Fibroblast of the aortic adventitia (primary cell): ENCODE measurements at places on chromosomes 1 and 21. TPM values are rescaled to one million over a fixed set of nuclear protein-coding genes. Genes with fewer than 3 reads are reported as not detected.

DNA sequence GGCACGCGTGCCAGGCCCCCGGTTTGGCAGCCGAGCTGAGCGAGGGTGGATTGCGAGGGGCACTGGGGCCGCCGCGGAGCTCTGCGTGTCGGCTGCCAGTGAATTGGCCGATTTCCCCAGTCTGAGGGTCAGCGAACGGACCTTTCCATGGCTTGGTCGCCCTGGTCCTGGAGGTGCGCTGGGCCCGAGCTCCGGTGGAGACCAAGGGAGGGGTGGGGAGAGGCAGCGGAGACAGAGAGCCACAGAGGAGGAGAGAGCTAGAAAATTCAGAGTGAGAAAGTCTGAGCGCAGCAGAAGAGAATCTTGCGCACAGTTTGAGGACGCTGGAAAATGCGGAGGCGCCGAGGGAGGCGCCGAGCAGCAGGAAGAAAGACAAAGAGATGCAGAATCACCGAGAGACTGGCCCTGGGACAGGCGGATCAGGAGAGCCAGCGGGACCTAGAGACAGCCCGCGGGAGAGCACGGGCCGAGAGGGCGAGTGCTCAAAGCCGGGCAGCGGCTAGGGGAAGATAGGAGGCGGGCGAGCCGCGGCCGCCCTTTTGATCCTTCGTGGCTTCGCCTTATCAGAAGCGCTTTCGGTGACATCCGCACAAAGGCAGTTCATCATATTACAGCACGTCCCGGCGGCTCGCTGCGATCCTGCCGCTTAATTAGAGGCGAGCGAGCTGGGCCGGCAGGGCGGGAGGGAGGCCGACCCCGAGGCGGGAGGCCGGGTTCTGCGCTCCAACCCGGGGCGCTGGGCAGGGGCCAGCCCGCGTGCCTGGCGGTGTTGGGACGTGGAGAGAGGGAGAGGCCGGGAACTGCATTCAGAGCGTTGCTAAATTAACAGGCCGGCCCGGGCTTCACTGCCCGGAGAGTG, 12.7 kb downstream of the PAX7 start:
- DNase-seq, result no peak

DNA sequence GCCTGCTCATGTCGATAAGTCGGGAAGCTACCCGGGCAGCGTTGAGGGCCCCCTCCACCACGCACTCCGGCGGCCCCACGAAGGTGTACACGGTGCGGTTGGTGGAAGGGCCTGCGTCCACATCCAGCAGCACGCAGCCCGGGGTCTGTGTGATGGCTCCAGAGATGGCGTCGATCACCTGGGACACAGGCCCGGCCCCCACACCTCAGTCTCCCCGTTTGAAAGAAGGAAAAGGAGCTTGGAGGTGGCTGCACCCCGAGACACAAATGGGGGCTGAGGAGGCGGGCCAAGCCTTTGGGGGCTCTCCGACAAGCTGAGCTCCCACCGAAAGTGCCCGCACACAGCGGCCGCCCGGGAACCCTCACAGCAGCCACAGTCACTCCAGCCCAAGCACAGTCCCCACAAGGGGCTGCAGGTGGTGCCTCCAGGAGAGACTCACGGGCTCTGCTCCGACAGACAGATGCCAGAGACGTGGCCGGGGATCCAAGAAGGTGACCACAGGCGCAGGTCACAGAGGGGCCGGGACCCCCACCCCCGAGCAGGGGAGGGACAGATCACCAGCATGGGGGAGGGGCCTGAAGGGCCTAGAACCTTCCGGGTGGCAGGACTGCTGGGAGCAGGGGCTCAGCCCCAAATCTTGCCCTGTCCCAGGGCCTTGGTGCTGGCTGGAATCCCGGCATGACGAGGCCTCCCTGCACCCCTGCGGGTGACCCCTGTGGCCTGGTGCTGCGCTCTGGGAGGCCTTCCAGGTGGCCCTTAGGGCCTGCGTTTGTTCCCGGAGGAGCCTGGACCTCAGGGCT, 1.0 kb downstream of the FTCD start:
- no peak for DNase-seq

MYBPH gene
- total RNA-seq, result 0.08 TPM in 1 of 2 replicates, not detected in the other

CNR2 gene
- total RNA-seq, result under 0.01 TPM in 1 of 2 replicates, not detected in the other

DNA sequence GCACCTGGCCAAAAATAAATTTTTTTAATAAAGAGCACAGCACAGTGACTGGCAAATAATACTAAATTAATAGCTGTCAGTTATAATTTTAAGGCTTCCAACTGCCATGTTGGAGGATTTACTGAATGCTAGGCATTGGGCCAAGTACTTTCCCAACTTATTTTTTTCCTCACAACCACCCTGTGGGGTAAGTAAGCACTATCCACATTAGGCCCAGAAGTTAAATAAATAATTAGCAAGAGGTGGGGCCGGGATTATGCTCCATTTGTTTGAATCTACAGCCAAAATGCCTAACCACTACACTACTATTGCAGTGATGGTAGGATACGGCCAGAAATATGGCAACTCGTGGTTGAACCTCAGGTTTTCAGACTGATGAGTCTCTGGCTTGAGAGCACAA, 4.6 kb upstream of the TRNAU1AP start:
- DNase-seq, result no peak

NECAP2 gene
- 71.5 and 73.9 TPM in 2 replicates for total RNA-seq

KRTAP11-1 gene
- total RNA-seq, result not detected in 2 replicates

DNA sequence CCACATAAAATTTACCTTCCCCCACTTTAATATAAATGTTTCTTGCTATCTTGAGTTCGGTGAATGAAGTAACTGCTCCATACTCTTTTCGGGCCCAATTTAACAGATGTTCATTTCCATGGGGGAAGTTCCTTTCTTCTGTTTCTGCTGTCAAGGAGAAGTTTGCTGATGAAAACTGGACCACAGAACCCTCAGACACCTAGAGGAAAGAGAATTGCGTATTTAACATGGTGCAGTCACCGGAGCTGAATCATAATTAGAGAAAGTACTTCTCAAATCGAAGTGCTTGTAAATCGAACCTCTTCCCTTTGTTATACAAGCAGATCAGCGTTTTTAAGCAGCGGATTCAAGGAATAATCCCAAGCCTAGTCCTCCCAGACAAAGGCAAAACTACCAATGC, 151.2 kb downstream of the TGFBR3 start:
- no peak for DNase-seq

GRCh38 chr1:30765556-30766434, 8.2 kb upstream of the LAPTM5 start:
- no peak for DNase-seq

GRCh38 chr21:10273196-10273595, 248.2 kb upstream of the TPTE start:
- DNase-seq, result no peak

GRCh38 chr1:66258404-66259105, 275.4 kb upstream of the SGIP1 start:
- DNase-seq, result no peak

DNA sequence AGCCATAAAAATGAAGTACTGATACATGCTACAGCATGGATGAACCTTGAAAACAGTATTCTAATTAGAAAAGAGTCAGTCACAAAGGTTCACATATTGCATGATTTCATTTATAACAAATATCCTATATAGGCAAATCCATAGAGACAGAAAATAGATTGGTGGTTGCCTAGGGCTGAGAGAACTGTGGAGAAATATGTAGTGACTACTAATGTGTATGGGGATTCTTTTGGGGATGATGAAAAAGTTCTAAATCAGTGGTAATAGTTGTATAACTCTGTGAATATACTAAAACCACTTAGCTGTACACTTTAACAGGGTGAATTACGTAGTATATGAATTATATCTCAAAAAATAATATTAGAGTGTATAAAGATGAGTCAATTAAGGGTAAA, 45.8 kb downstream of the RNF115 start:
- peak; percentile 60 for DNase-seq

ILDR2 gene
- total RNA-seq, result 0.09 and 0.25 TPM in 2 replicates

- no peak for DNase-seq
Measured at GRCh38 chr1:29801003-29801402, 564.7 kb downstream of the PTPRU start.

RAB7B gene
- total RNA-seq, result 4.3 and 7.4 TPM in 2 replicates

- no peak for DNase-seq
Measured at GRCh38 chr1:143680304-143680703, 291.5 kb downstream of the FAM72C start.

GRCh38 chr1:9161963-9162362, 33.1 kb upstream of the GPR157 start:
- DNase-seq, result no peak

DNA sequence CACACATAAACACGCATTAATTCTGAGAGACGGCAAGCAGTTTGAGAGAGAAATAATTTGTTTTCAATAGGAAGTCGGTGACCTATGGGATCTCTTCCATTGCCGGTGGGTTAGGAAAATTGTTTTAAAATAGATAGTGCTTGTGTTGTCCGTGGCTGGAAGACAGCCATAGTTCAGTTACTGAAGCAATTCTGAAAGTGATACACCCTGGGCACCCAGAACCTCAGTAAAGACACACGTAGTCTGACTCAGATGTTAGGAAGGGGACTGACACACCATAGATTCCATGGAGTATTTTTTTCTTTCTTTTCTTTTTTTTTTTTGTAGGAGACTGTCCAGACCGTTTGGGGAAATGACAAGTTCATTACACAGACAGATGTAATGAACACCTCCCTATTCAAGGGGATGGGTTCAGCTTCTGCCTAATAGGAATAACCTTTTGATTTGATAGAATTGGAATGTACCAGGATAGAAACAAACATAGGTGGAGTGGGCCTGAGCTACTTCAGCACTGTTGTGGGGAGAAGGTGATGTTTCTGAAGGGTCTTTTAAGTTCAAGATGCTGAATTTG, 1.6 kb downstream of the C1orf21 start:
- peak; percentile 83 for DNase-seq

GSTM1 gene
- total RNA-seq, result 24.3 TPM in 1 of 2 replicates, not detected in the other

DNA sequence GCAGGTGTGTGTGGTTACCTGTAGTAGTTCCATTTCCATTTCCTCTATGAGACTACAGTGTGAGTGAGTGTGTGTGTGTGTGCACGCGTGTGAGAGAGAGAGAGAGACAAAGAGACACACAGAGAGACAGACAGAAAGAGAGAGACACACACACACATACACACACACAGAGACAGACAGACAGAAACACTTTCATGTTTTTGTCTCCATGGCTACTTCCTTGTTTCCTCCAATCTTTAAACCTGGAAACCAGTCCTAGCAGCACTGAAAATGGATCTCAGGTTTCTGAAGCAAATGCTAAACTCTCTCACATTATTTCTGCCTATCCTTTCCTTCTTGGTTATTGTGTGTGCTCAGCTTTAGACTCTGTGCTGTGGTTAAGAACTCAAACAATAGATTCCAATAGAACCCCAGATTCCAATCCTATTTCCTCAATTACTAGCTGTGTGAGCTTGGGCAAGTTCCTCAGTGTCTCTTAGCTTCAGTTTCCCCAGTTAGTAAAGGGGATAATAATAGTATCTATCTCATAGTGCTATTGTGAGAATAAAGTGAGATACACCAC, 22.4 kb upstream of the ABCD3 start:
- DNase-seq, result no peak

DNA sequence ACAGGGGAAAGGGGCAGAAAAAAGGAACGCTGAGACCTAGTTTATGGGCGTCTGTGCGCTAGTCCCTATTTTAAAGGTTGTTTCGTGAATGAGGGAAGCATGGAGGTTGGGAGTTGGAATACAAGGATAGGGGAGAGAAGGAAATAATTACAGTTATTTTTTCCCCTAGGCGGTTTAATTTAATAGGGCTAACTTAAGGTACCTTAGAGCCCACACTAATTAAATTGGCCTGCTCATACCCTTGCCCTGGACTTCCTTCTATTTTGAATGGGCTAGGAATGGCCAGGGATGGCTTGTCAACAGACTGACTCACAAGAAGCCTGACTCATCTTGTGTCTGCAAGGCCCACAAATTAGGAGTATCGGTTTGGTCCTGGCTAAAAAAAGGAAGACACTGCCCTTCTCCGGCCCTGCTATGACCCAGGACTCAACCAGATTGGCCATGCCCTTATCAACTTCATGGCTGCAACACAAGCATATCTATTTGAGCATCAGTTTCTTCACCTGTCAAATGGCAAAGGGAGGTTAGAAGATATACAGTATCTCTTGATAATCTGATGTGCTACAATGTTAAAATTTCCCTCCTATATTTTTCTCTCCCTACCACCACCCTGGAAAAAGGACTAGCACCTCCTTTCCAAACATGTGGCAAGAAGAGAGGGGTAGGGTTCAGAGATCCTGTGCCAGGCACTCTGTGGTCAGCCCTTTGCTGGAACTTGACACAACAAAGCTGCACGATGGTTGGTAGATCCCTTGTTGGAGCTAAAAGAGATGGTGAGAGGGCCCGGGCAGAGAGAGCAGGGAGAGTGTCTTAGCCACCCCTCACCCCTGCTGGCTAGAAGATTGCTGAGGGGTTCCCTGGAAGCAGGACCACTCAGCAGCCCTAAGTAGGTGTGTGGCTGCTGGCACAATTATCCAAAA, 2.2 kb upstream of the SSBP3 start:
- DNase-seq, result peak; percentile 80

DNA sequence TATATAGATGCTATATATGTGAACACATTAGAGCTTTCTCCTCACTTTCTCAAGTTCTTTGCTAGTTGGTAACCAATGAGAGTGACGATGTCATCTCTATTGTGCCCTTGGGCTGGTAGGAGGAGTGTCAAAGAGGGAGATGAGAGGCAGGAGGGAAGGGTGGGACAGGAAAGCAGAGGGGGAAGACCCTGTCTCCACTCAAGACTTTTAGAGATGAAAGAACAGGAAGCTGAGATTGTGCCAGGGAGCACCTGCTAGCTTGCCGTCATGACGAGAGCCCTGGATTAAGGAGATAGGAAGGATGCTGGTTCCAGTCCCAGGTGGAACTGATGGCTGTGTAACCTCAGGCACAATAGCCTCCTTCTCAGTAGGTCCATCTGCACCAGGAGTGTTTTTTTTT, 16.7 kb downstream of the CNR2 start:
- no peak for DNase-seq

DUSP10 gene
- total RNA-seq, result 8.0 and 26.8 TPM in 2 replicates

SPRR5 gene
- not detected in 2 replicates for total RNA-seq

- DNase-seq, result no peak
Measured at GRCh38 chr1:183911285-183911684, 106.4 kb downstream of the RGL1 start.

GRCh38 chr1:94798462-94798861, 21.7 kb upstream of the SLC44A3 start:
- no peak for DNase-seq

DNA sequence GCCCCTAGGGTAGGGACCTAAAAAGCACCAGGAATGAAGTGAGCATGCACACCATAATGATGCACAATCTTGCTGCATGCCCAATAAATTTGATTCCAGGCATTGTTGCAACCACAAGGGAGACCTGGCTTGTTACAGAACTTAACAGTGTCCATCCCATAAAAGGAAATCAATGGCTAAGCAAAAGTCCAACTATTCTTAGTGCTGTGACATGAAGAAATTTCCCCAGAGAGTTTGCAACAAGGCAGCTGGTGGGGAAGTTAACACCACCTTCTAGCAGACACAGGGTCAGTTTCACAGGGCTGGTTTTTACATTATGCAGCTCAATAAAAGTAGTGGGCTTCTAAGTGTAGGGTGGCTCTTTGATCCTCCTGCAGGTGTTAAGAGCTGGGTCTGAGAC, 221.1 kb downstream of the KCNJ6 start:
- no peak for DNase-seq

DNA sequence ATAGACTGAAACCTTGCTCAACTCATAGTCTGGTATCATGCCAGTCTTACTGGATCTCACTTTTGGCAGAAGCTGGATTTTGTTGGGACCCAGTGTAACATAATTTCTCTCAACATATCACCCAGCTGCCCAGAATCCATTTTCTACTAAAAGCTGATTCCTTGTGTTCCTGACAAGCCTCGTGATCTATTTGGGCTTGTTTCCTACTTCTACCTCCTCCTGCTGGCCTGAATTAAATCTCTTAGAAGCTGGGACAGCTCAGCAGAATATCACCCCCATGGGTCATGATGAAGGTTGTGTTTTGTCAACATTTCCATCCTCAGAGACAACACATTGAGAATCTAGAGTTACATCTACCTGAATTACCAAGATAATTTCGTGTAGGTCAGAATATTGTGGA, 7.7 kb downstream of the GOLT1A start:
- DNase-seq, result peak; percentile 45
